ENCODE measurements at places on chromosomes 5 and 9.

GRCh38 chr5:150618588-150619281, 21.7 kb upstream of the SYNPO start:
- no peak for DNase-seq

- DNase-seq = no peak
These were observed 73.2 kb downstream of the MVB12B start for GRCh38 chr9:126399789-126400188.

- DNase-seq = no peak
These were observed 849 bp upstream of the MGAT1 start for GRCh38 chr5:180803181-180804128.

GRCh38 chr9:36820392-36820861, 213.6 kb downstream of the PAX5 start:
- DNase-seq = no peak

- no peak for DNase-seq
These were observed 51.5 kb downstream of the HRH2 start for GRCh38 chr5:175709276-175709781.

- DNase-seq = no peak
These were observed 267.5 kb downstream of the ENC1 start for GRCh38 chr5:74373076-74373475.

DNA sequence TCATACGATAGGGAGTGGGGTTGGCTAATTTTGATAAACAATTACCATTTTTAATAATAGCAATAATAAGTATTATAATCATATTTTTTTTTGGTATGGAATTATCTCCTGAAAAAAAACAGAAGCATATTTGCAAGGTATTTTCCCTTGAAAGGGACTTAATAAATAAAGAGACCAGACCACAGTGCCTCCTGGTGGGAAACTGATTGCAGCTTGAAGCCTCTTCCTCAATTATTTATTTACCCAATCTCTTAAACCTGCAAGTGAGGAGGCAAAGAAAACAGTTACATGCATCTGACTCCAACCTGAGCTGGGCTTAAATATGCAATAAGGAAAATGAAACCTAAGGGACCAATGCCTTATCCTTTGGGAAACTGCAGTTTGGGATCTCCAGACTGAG, 388.1 kb upstream of the ACO1 start:
- DNase-seq = no peak

- no peak for DNase-seq
These were observed 116.7 kb upstream of the NEK6 start for GRCh38 chr9:124140941-124141568.

- DNase-seq = no peak
These were observed 8.3 kb downstream of the HSD17B3 start for GRCh38 chr9:96293498-96294158.

DNA sequence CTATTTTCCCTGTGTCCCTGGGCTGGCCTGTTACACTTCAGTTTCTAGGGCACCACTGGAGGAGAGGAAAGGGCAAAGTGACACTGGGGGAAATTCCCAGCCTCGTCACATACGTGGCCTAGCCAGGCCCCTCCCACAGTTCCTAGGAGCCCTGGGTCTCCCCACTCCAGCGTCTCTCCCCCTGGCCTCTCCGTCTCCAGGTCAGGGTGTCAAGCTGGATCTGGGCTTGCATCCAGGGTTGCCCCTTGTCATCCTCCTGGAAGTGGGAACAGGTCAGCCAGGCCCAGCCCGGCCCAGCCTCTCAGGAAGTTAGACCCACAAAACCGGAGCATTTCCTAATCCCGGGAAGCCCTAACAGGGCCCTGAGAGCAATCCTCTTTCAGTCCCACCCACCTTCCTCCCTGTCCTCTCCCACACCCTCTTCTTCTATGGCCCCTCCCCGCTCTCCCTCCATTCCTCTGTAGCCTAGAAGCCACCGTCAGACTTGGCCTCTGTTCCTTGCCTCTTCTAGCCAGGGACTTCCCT, 4.7 kb upstream of the TNIP1 start:
- no peak for DNase-seq

DNA sequence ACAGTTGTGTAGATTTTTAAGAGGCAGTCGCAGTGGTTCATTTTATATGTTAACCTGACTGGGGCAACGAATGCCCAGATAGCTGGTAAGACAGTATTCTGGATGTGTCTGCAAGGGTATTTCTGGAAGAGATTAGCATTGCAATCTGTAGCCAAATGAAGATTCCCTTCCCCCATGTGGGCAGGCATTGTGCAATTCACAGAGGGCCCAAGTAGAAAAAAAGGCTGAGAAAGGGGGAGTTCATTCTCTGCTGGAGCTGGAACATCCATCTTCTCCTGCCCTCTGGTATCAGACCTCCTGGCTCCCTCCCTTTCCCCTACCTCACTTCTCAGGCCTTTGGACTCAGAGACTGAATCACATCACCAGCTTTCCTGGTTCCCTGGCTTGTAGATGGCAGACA, 70.6 kb downstream of the TENT4A start:
- DNase-seq = no peak

DNA sequence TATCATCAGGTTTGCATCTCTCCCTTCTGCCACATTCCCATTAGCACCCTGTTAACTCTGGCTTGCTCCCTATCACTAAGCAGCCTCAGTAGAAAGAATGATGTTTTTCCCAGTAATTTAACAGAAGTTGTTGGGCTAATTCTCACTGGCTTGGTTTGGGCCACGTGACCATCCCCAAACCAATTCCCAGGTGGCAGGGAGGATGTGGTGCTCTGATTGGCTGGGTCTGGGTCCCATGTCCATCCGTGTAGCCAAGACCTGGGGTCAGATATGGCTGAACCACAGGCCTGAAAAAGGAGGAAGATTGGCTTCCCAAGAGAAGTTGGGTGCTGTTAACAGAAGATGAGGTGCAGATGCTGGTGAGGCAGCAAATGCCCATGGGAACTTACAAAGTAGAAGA, 122.0 kb downstream of the BOD1 start:
- DNase-seq = no peak

DNA sequence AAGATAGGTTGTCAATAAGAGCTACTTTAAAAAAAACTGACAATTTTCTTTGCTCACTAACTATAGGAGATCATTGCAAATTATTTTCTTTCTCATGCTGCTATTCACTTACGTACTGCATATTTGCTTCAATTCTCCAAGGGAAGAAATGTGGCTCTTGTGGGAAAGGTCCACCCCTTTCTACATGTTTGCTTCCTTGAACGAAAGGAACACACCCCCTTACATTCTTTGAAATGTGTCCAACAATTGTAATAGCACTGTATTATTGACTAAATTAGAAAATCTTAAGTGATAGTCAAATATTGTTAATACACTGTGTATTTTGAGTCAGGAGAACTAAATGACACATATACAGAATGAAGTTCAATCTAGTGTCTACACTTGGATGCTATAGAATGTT, 5.2 kb downstream of the MEF2C start:
- no peak for DNase-seq

DNA sequence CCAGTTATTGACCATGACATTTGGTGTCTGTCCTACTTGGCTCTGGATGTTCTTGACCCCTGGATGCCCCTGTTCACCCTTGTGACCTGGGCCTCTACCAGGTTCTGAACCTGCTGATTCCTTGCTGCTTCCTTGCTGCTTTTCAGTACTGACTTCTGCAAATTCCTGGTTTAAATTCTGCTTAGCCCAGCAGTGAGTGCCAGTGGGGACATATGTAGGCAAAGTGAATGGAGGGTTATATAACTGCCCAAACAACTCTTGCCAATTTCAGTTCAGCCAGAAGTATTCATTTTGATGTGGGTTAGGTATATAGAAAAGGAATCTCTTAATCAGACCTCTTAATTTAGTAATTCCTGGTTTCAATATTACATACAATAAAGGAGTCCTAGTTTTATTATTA, 220.6 kb downstream of the TAF11L14 start:
- DNase-seq = no peak

DNA sequence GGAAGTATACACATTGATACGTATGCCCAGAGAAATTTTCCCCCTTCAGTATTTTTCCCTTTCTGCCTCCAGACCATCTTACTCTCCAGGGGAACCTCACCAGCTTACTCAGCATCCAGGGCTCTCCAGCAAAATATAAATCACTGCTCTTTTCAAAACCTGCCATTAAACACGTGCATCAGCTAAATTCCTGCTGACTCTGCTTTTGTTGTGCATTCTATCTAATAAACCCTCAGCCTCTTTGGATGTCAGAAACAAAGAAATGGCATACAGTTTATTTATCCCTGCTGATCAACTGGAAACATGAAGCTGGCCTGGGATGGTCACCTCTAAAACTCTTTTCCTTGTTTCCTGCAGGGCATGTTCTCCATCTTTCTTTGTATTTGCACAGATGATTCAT, 126.8 kb downstream of the TRPM3 start:
- DNase-seq = no peak

DNA sequence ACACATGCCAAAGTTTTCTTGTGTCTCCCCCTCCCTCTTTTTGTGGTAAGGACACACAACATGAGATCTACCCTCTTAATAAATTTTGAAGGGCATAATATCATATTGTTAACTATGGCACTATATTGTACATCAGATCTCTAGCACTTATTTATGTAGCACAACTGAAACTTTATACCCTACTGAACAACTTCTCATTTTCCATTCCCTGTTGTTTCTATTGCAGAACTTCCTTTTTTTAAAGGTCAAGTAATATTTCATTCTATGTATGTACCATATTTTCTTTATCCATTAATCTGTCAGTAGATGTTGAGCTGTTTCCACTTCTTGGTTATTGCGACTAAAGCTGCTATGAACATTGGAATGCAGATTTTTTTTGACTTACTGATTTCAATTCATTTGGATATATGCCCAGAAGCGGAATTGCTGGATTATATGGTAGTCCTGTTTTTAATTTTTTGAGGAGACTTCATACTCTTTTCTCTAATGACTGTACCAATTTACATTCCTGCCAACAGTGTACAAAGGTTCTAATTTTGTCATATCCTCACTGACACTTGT, 305.3 kb downstream of the PRR16 start:
- DNase-seq = no peak

GRCh38 chr5:115626445-115626823, 598 bp upstream of the TMED7 start:
- DNase-seq = no peak

DNA sequence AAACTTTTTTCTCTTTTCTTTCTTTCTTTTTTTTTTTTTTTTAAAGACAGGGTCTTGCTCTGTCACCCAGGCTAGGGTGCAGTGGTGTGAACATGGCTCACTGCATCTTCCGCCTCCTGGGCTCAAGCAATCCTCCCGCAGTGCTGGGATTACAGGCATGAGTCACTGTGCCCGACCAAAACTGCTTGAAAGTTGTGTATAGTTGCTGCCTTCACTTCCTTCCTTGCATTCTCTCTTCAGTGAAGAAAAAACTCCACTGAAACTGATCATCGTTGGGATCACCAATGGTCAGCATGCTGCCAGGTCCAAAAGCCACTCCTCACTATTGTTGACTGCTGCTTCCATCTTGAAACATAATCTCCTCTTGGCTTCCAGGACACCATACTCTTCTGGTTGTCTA, 66.6 kb upstream of the CTNNA1 start:
- DNase-seq = no peak

DNA sequence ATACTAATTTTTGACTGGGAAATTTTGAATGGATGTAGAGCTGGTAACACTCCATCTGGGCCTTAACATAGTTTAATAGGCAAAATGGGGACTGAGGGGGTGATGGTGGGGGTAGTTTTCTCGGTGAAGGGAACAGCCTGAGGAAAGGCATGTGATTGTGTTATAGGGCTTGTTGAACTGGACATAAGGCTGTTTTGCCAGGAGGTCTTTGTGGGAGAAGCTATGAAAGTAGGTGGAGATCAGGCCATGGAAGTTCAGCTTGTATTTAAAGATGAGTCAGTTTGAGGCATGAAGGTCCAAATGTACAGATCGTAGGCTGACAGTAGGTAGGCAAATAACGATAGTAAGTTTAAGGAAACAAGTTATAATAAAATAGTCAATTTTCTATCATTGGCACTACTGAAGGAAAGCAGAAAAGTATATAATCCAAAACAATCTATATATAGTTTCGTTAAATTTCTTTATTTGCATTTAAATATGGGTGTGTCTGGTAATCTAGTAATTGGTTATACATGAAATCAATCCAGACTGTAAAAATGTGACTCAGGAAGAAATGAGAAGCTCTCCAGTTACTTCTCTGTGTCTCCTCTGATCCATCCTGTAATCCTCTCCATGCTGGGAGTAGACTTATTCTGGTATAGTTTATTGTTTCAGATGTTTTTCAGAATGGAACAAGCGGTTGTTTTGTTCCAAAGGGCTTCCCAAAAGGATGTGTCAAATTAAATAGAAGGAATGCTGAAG, 2.8 kb downstream of the CSNK1G3 start:
- peak; percentile 39 for DNase-seq

- DNase-seq = no peak
These were observed 6.3 kb downstream of the GPR21 start for GRCh38 chr9:123039617-123040219.

GRCh38 chr5:37665889-37666288, 174.0 kb downstream of the GDNF start:
- DNase-seq = no peak

DNA sequence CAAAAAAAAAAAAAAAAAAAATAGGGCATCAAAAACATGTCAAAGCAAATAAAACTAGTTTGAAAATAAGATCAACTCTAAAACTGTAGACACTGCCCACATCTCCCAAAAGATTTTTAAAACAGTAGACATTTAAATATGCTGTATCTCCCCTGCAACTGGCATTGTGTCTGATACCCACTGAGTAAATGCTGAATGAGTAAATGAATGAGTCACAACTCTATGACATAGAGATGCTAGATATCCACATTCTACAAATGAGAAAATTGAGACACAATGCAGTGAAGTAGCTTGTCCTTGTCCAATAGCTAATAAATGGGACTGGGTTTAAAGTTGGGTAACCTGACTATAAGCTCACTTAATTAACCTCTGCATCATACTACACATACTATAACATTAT, 14.1 kb upstream of the MAP1B start:
- no peak for DNase-seq

DNA sequence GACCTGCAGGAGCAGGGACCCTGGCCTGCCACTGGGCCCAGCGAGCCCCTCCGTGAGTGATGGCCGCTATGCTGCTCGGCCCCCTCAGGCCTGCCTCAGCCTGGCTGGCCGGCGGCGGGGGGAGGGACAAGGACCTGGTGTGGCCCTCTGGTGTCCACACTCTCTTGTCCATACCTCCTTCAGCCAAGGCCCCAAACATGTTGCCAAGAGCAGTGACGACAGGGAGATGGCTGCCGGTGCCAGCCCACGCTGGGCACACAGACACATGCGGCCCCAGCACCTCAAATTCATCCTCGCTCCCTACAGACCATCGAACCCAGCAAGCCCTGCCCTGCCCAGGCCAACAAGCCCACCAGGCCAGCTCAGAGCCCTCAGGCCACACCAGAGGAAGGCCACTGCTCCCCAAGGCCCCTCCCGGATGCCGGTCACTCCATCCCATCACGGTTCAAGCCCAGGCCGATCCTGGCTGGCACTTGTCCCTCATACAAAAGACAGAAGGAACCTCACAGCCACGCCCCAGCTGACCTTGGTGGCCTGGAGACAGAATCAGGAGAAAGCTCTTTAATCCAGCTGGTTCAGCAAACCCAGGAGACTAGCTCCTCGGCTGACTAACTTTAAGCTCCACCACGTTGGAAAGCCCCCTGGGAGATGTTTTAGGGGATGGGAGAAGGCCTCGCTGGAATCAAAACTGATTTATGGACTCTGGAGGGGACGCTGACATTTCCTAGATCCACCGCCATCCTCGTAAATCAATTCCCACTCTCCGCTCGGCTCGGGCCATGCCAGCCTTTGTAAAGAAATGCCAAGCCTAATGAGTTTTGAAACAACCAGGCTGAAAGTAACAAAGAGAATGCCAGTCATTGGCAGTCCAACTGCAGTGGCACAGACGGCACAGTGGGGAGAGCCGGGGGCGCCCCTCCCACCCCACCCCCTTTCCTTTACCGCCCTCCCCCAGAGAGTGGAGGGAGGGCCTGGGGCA, 84.9 kb downstream of the VAV2 start:
- DNase-seq = no peak

GRCh38 chr9:92983984-92984589, 36.8 kb downstream of the FGD3 start:
- no peak for DNase-seq

All from HAP-1 (cell line).